ENCODE measurements at places on chromosomes 1 and 21. TPM values are rescaled to one million over a fixed set of nuclear protein-coding genes. Genes with fewer than 3 reads are reported as not detected.

The HSD3B2 gene
- 0.98 TPM for total RNA-seq

The OLFML3 gene
- 0.15 TPM for total RNA-seq

The NEGR1 gene
- not detected for total RNA-seq

The DDR2 gene
- total RNA-seq = 0.29 TPM

The CDK18 gene
- total RNA-seq = 1.9 TPM

The IFNLR1 gene
- 3.4 TPM for total RNA-seq

The GBP7 gene
- total RNA-seq = 0.29 TPM

The SEMA4A gene
- total RNA-seq = 31.7 TPM

The EEIG2 gene
- 6.4 TPM for total RNA-seq

The COP1 gene
- 36.2 TPM for total RNA-seq

The CLDN17 gene
- total RNA-seq = not detected

Measured in activated T-cell treated with anti-CD3 and anti-CD28 coated beads, Interleukin-2, amount 50 U/mL, for 4 hours (primary cell).